ENCODE measurements at places on chromosomes 6 and 20. TPM values are rescaled to one million over a fixed set of nuclear protein-coding genes. Genes with fewer than 3 reads are reported as not detected.

- no peak for DNase-seq
Measured at GRCh38 chr6:108677357-108677756, 116.6 kb downstream of the FOXO3 start.

- no peak for DNase-seq
Measured at GRCh38 chr20:12293900-12294299, 376.2 kb downstream of the BTBD3 start.

DNA sequence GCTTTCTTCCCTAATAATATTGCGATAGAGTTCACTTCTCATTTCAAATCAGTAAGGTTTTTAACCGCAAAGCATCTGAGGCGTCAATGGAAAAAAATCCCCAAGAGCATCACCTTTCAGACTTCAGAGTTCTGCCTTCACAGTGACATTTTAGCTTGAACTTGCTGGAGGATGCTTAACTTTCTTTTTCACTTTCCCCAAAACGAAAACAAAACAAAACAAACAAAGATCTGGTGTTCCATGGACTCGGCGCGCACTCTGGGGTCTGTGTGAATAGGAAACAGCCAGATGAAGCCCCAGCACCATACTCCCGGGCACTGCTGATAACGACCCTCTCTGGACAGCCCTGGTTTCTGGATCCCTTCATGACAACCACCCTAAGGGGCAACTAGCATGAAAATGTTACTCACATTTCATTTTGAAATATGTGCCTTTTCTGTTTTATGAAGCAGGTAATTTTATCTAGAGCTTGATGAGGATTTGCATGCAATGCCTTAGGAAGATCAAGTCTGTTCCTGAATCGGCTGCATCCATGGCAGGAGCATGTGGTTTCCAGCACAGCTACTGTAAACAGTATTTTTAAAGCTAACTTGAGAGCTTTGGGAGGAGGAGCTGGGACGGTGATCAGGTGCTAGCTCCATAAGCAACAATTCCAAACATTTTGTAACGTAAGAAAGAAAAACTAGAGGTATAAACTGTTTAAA is 44.5 kb downstream of the RAMACL start:
- no peak for DNase-seq

The LHFPL5 gene
- not detected for total RNA-seq

DNA sequence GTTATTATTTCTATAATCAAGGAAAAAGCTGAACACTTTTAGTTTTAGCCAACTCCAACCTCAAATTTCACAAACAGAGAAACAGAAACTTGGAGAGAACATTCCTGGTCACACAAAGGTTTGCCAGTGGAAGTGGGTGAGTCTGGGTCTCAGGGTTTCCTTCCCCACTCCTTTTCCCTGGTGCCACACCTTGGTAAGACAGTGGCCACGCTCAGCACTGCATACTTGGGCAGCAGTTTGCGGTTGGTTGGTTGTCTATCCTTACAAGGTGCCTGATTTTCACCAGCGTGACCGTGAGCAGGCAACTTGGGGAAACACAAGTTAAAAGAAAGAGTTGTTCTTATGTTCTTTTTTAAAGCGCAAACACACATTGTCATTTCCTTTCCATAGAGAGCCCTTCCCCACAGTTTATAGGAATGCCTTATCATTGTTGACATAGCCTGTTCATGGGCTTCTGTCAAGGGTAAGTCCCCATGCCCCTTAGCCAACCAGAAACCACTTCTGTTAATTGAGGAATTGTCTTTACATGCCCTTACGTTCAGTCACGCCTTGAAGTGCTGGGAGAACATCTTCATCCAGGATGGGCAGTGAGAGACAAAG is 82.2 kb downstream of the RIN2 start:
- DNase-seq = no peak

- DNase-seq = no peak
Measured at GRCh38 chr20:3925899-3926638, 36.9 kb downstream of the PANK2 start.

The HBS1L gene
- 97.0 TPM for total RNA-seq

The HFE gene
- 5.2 TPM for total RNA-seq

GRCh38 chr6:107830060-107830459 is 5.9 kb upstream of the SCML4 start:
- DNase-seq = no peak

DNA sequence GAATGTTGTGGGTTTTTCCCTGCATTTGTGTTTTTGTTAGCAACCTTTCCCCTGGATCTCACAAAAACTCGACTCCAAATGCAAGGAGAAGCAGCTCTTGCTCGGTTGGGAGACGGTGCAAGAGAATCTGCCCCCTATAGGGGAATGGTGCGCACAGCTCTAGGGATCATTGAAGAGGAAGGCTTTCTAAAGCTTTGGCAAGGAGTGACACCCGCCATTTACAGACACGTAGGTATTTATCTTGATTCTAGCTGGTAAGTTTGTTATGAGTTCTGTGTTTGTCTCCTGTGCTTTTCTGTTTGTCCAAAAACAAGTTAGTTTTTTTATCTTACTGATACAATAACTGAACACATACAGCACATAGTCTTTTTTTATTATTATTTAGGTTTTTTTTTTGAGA is 3.0 kb downstream of the SLC25A27 start:
- DNase-seq = no peak

DNA sequence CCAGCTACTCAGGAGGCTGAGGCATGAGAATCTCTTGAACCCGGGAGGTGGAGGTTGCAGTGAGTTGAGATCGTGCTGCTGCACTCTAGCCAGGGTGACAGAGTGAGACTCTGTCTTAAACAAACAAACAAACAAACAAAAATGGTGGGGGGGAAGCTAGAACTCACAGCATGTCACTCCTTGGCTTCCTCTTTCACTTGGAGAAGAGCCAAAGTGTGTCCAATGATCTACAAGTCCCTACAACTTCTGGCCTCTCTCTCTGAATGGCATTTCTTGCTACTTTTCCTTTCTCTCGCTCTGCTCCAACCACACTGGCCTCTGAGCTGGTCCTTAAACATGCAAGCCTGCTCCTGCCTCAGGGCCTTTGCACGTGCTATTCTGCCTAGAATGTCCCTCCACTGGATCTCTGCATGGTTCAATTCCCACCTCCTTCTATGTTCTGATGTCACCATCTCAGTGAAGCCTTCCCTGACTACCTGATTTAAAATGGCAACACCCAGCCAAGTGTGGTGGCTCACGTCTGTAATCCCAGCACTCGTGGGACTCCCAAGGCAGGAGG is 8.1 kb downstream of the TLDC2 start:
- no peak for DNase-seq

DNA sequence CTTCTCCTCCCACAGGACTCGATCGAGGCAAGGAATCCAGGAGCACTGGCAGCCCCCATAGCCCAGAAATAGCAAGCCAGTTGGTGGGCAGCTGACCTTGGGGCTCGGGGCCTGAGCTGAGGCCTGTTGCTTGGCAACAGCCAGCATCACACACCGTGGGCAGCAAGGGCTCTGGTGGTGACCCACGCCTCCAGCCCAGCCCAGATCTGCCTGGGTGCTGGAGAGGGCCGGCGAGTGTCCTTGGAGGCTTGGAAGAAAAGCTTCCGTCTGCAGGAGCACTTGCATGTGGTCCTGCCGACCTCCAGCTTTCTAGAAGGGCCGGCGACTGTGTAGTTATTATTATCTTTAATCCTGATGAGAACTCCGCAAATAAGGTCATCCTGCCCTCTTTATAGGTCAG is 67.3 kb downstream of the STK35 start:
- DNase-seq = no peak

The ISM1 gene
- total RNA-seq = 1.3 TPM

The DDO gene
- not detected for total RNA-seq

GRCh38 chr20:45935416-45936046 is 1.0 kb downstream of the PCIF1 start:
- no peak for DNase-seq

GRCh38 chr6:133817460-133818047 is 71.4 kb upstream of the TCF21 start:
- DNase-seq = no peak

DNA sequence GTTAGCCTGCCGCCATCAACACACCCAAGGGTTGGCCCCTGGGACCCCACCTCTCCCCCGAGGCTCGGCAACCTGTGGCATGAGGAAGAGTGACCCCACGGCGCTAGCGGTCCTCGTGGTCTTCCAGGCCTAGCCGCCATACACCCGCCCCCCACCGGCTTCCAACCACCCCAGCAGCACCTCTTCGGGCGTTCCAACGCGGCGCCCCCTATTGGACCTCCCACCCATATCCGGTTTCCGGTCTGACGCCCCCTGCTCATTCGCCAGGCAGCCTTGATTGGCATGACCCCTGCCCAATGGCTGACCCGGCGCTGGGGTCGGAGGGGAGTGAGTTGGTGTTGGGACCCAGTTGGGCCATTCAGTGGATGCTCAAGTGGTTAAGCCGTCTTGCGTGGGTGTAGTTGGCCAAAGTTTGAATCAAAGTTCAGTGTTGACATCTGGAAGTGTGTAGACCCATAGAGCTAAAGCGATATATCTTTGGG is at the start of gene GNAS-AS1:
GNAS-AS1 (minus strand) TSS at position 210 of the 482 bp plus-strand sequence.
- peak; percentile 79 for DNase-seq

DNA sequence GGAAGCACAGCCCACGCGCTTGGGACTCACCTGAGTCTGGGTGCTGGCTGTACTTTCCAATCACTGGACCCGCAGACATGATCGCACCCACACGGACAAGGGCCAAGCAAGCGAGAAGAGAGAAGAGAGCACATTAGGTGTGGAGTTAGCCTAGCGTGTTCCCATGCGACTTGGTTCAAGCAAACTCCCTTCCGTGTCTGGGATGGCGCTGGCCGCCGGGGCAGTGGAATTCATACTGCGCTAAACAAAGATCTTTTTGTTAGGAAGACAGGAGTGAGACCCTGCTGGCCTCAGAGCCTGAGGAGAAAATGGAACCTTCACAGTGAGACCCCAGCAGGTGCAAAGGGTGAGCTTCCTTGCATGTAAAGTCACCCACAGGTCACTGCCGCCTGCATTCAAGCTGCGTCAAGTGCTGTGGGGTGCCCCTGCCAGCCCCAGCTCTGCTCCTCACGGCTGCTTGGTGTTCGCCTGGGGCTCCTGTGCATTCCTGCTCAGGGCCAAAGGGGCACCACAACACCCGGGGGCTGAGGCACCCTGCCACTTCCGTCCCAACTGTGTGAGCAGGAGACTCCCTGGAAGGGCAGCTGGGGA is 26.4 kb downstream of the PSMG4 start:
- DNase-seq = no peak

DNA sequence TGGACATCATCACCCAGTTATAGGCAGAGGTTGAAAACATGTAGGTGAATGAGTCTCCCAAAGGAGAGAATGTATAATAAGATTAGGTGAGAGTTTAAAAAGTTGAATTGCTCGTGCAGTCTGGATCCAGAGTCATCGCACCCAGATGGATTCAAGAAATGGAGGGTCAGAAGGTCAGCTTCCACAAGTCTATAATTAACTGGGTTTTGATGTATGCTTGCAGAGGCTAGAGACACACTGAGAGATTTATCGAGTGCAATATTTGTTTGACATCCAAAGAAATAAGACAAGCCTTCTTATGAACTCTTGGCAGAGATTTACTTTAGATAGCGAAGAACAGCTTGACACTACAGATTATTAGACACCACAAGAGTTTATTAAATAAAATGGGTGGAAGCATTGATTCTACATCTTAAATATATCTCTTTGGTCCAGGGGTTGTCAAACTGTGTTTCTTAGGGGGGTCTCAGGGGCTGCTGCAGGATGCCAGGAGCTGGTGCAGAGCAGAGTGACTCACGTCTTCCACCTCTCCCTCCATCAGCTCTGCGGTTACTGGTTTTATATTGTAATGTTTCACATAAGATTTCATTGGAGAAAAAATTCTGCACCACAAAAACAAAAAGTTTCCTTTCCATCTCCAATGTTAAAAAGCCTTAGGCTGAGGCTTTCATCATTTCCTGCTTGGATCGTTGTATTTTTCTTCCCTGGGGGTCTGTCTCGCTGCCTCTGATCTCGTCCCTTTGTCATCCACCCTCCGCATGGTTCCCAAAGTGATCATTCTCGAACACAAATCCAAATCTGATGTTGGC is 176.2 kb upstream of the AHI1 start:
- no peak for DNase-seq

DNA sequence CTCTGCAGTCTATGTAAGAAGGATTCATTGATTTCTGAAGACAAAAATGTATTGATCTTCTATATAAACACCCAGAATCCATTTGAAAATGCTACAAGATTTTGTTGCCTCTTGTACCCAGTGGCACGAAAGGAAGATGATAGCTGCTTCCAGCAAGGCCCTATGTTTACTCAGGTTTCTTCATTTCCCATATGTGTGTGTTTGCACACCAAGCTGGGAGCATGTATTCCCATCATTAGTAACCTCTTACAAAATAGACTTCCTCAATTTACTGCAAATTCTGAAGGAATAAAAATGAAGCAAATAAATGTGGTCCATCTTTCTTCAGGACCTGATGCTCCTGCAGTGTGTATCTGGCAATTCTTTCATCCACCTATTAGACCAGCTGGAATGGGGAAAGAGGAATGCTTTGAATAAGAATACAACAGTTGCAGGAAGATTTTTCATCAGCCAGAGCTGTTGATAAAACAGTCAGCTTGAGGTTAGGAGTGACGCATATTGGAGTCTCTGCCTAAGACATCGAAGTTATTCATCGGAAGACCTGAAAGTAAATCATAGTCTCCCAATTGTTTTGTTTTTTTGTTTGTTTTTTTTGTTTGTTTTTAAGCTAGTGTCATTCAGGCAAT is 132.3 kb downstream of the PDE7B start:
- DNase-seq = no peak

- peak; percentile 34 for DNase-seq
Measured at GRCh38 chr6:49565855-49566254, 15.4 kb downstream of the C6orf141 start.

DNA sequence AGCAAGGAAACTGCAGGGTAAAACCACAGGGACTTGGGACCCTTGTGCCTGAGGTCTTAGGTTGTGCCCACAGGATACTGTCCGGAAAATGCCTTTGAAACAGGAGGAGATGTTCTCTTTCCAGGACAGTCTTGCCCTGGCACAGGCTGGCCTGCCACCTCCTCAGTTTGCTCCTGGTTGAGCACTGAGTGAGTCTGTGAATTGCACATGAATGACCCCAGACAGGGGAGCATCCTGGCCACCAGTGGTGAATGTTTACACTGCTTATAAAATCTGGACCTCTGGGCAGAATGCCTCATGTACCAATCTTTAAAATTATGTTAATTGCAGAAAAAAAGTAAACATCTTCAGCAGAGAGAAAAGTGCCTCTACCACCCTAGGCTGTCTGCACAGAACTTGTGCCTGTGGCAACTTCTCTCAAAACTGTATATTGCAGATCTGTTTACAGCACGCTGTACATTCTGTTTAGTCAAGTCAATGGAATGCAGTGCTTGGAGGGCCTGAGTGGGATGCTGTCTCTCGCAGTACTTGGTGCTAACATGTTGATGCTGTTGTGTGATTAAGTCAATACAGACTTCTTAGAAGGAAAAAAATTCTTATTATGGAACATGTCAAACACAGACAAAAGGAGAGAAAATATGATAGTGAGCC is 242.1 kb downstream of the SOD2 start:
- peak; percentile 6 for DNase-seq

Measured in MCF 10A (cell line).